ENCODE measurements at places on chromosomes 7 and 10.

DNA sequence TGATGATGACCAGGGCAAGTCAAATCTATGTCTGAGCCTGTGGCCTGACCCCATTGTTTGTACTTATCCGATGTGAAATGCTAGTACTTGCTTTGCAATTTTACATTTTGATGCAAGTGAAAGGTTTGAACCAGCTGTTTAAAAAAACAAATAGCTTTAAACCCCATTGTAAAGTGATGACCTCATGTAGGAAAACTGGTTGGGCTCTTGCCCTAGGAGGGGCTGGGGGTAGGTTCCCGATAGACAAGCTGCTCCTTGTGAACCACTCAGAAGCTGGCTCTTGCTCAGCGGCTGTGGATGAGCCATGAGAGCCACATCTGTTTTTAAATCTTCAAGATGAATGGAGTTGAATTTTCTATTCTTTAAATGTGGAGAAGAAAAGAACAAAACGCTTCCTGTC lies 185.3 kb downstream of the WDR11 start:
- no peak for DNase-seq

- no peak for DNase-seq
Measured at GRCh38 chr7:117997862-117998825, 124.9 kb upstream of the CTTNBP2 start.

DNA sequence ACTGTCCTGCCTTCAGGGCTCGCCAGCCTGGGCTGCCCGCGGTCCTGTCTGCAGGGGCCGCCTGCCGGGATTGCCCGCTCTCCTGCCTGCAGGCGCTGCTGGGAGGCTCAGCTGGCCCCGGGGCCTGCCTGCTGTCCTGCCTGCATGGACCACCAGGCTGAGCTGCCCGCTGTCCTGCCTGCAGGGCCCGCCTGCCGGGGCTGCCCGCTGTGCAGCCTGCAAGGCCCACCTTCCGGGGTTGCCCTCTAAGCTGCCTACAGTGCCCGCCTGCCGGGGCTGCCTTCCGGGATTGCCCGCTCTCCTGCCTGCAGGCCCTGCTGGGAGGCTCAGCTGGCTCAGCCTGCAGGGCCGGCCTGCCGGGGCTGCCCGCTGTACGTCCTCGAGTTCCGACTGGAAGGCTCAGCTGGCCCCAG lies 164.4 kb downstream of the GLRX3 start:
- peak; percentile 32 for DNase-seq

DNA sequence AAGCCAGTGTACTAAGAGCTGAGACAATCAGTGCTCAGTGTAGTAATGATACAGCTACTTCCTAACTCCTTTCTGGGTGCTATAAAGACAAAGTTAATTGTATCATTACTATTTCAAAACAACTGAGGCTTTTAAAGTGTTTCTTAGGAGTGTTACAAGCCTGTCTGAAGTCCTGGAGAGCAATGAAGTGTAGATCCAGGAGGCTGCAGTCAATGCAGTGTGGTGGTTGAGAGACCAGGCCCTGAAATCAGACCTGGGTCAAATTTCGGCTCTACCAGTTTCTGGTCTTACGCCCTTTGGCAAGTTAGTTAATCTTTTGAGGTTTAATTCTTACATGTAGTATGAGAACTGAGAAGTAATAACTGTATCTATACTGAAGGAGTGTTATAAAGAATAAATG lies 387.0 kb downstream of the SDK1 start:
- DNase-seq = no peak

DNA sequence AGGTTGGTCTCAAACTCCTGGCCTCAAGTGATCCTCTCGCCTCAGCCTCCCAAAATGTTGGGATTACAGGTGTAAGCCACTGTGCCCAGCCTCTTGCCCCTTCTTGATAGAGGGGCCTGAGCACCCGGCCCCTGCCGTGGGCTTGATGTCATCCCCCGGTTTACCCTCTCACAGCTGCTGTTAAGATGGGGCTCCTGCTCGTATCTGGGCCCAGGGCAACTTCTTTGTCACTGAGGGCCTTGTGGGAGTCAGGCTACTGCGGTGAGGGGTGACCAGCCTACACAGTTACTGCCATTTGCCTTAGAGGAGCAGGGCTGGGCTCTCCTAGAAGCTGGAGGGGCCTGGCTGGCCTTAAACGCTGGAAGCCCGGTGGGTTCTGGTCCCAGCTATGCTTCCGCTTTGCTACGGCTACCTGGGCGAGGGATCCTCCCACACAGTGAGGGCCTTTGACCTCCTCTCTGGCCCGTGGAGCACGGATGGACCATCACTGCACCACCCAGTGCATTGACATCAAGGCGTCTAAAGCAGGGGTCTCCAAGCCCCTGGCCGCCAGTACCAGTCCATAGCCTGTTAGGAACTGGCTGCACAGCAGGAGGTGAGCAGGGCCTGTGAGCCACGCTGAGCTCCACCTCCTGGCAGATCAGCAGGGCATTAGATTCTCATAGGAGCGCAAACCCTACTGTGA lies 1.1 kb upstream of the TMEM130 start:
- DNase-seq = no peak

DNA sequence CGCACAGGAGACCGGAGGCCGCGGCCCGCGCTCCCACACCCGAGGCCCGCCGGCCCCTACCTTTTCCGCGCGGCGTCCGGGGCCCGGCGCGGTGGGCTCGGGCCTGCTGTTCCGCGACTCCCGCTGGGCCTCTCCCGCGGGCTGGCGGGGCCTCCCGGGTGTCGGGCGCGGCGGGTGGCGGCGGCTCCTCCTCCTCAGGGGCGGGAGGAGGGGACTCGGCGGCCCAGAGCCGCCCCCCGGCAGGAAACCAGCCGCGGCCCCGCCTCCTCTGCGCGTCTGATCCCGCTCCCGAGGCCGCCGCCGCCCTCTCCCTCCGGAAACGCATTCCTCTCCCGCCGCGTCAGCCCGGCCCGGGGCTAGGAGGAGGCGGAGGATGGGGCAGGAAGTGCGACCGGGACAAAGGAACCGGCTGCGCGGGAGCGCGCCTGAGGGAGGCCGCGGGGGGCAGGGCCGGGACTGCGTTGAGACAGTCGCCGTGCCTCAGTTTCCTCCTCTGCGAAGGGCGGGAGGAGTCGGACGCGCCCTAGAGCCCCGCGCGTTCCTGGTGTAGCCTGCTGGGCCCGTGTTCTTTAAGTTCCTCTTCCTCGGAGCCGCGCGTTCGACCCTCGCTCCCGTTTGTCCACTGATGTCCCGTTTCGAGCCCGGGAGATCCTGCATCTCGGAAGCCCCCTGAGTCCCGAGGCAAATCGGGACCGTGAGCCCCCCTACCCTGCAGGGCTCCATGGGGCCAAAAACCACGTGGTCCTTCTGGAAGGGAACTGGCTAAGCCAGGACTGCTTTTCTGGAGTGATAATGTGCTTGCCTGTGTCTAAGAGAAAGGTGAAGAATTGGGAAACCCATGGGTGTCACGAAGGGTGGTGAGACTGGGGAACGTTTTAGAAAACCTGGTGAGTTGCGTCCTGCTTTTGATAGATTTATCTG lies at the start of gene ITGB1:
Gene ITGB1, minus strand, starts transcription at position 146 of the 921 bp plus-strand sequence. CDS start 22,672 bp downstream, outside the sequence.
- peak; percentile 86 for DNase-seq

DNA sequence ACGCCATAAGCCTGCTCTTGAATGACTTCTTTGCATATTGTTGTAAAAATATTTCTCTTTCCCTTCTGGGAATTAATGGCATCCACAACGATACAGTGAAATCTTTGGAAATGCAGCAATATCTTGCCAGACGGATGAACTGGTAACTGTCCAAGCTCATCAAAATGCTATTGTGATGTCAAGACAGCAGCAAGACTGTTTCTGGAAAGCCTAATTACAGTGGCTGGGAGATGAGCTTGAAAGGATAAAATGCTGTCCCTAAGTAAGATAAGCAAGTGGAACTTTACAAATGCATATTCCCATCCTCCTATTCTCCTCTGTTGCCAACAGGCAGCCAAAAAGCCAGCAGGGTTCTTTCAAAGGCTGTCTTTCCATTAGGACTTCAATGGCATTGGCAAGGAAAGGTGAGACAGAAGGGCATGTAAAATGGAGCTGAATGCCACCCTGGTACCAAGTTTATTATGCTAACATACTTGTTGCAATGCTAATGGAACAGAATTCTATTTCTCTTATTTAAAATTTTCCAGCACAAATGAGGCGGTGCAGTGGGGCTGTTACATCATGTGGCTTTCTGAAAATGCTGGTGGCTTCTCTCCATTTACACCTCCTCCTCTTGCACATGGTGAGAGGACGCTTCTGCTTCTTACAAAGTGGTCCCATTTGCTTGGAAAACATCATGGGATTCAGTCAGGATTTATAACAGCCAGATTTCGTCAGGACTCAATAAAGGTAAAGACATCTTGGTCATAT lies 178.3 kb upstream of the PTER start:
- no peak for DNase-seq

DNA sequence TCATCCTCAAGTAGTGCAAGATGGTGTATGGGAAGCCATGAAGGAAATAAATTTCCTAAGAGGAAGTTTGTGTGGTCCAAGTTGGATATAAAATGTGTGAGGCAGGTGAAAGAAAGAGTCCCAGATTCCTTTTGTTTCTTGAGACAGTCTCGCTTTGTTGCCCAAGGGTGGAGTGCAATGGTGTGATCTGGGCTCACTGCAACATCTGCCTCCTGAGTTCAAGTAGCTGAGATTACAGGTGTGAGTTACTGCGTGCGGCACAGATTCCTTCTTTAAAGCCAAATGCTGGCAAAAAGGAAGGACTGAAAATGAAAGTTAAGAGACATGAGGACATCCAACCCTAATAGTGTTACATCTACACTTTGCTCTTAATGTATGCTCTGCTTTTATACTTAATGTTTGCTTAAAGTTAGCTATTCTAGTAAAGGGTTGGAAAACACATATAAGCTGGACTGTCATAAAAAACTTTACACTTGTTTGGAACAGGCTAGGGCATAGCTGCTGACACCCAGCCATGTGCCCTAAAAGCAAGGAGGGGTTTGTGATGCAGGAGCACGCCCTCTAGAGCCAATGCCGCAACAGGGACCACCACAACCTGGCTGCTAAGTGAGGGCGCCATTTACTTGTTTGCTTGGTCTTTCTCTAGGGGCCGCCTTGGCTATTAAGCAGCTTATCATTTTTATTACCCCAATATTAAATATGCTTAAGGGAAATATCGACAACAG lies 34.5 kb downstream of the CLEC2L start:
- no peak for DNase-seq

DNA sequence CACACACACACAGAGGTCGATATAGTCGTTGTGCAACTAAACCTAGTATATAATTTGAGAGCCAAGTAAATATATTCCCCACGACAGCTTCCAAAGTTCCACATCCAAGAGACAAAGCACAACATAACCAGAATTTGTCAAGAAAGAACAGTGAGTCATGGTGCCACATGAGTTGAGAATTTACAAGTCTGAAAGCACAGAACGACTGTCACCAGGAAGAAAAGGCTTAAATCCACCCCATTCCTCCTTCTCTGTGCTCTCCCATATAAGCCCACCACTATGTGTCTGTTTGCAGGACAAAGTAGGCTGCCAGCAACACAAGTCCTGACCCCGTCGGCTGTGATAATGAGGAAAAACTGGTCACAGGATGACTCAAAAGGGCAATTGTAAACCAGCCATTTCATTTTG lies 32.8 kb downstream of the GSAP start:
- DNase-seq = no peak

DNA sequence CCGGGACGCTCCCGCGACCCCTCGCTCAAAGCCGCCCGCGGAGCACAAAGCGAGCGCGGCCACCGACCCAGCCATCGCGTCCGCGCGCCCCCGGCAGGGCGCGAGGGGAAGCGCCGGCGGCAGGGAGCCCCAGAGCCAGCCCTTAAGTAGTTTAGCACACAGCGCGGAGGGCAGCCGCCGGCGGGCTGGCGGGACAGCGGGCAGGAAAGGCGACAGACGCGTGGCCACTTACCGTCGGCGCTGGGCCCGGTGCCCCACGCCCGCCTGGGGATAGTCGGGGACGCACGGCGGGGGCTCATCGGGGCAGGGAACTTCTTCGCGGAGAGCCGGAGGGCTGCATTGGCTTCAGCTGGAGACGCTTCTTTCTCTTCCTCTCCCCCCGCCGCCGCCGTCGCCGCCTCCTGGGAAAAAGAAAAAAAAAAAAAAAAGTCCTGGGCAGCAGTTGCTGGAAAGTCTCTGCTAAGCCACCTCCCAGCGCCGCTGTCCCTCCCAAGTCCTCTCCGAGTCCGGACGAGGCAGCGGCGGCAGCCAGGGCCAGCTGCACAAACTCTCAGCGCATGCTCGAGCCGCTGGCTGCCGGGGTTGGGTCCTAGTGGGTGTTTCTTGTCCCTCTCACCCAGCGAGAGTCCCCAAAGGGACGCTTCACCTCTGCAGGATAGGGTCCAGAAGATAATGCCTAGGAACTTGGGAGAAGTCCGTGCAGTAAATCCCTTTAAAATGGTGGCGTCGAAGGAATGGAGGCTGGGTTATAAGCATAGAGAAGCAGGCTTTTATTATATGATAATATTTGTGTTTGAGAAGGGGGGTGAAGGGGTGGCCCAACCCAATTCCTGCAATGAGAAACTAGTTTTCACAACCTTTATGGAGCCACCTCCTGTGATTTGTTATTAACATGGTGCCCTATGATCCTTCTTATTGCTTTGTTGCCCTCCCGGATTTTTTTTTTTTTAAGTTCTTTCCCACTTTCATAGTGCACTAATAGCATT lies at the start of gene TSPAN12:
Gene TSPAN12, minus strand, starts transcription at position 557 of the 986 bp plus-strand sequence. CDS start 1,381 bp downstream, outside the sequence.
- DNase-seq = peak; percentile 46

- no peak for DNase-seq
Measured at GRCh38 chr7:3179456-3179855, 121.6 kb upstream of the SDK1 start.

DNA sequence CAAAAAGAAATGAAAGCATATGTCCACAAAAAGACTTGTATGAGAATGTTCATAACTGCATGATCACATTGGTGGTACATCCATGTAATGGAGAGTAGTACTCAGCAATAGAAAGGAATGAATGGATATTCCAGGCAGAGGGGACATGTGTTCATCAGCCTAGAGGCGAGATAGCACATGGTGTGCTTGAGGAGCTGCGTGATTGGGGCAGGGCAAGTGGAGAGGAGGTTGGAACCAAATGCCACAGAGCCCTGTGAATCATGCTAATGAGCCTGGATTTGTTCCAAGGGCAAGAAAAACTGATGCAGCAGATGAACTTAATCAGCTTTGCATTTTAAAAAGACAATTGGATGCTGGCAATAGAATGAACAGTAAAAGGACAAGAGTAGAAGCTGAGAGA lies 73.3 kb downstream of the C10orf90 start:
- DNase-seq = no peak

- peak; percentile 14 for DNase-seq
Measured at GRCh38 chr7:43905956-43906330, 453 bp downstream of the URGCP start.

DNA sequence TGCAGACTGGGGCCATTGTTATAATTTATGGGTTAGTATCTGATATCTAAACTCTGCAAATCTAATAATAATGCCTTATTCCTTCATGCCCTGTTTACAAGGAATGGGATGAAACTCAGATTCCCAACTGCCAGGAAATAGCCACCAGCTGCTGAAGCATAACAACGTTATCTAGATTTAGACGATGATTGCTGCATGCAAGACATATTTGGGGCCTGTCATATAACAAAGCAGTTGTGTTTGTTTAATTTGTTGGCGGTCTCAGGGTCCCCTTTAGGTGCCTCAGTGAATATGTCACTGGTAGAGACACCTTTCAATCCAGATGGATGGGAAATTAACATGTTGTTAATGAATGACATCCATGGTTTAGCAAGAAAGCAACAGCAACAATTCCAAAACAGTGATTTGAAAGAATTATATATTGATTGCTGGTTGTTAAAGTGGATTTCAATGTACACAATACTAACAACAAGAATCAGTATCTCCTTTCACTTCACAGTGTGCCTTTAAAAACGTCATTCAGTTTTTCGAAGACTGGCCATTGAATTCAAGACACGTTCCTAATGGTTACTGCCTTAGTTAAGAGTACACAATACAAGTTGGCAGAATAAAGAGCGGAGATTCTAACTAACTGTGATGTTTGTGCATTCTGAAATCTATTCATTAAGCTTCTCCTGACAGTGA lies 860.6 kb upstream of the CELF2 start:
- DNase-seq = no peak

- no peak for DNase-seq
Measured at GRCh38 chr10:88763441-88763840, 3.6 kb downstream of the LIPN start.

All from stimulated activated CD4-positive, alpha-beta T cell treated with anti-CD3 and anti-CD28 coated beads, Interleukin-4, amount 100 ng/mL, for 4 hours (primary cell).